Endodermal cell (in vitro differentiated cells): ENCODE measurements at places on chromosomes 5 and 9.

GRCh38 chr5:150161242-150162141 lies 5.1 kb upstream of the CDX1 start:
- peaks cover 23% of the 10 kb centered on the region for H3K27me3 ChIP-seq
- H3K4me3 ChIP-seq, result no peak overlapping the region
- no peak overlapping the region for H3K27ac ChIP-seq
- no peaks in the 10 kb centered on the region for H3K36me3 ChIP-seq

DNA sequence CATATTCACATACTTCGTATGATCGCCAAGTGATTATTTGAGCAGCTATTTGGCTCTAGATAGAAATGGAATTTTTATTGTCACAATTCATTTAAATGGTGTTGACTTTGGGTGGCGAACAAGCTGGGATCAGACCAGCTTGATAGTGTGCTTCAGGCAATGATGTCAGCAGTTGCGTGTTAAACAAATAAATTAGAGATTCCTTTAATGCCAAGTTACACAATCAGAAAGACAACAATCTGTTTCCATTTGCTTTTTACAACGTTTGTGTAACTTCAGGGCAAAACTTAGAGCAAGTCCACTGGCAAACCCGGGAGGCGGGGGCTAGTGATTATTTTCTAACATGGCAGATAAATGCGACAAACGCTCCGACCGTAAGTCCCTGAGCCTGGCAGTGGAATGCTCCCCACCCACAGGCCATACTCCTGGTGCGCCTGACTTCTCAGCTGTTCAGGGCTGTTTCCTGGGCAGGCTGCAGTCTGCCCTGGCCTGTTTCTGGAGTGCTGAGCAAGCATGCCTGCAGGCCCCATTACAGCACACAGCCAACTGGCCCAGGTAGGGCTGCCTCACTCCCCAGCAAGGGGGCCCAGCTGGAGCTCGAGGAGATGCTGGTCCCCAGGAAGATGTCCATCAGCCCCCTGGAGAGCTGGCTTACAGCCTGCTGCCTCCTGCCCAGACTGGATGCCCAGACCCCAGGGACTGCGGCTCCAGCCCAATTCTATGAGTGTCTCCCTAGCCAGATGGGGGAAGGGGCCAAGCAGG lies 88.7 kb downstream of the BASP1 start:
- no peak overlapping the region for H3K4me3 ChIP-seq
- peaks cover 8% of the 10 kb centered on the region for H3K4me1 ChIP-seq
- H3K27ac ChIP-seq, result no peak overlapping the region
- peak; percentile 64 for DNase-seq

DNA sequence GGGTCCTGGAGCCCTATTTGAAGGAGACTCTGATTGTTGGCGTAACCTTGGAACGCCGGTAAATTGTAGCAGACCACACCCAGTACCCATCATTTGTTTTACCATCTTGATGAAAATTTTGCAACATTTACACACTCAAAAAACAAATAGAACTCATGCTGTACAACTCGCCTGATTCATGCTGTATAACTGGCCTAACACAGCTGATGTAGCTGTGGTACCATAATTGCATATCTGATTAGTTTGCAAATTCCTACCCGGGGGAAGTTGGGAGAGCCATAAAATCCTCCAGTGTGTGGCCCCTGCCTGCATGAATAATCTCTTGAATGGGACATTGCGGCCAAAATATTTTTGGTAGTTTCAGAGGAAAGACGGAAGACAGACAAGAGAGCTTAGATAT lies 9.7 kb downstream of the NIPAL4 start:
- no peak overlapping the region for H3K27ac ChIP-seq
- H3K27me3 ChIP-seq, result no peaks in the 10 kb centered on the region
- H3K4me1 ChIP-seq, result no peaks in the 10 kb centered on the region
- DNase-seq, result no peak

GRCh38 chr9:131960851-131961495 lies 118.7 kb downstream of the MED27 start:
- no peaks in the 10 kb centered on the region for H3K27me3 ChIP-seq
- no peak overlapping the region for H3K4me3 ChIP-seq
- DNase-seq, result no peak
- no peaks in the 10 kb centered on the region for H3K36me3 ChIP-seq
- peak overlapping the region; percentile 61 for H3K27ac ChIP-seq

- no peak for DNase-seq
- peaks cover 94% of the 10 kb centered on the region for H3K27me3 ChIP-seq
- peak overlapping the region; percentile 70 for H3K4me3 ChIP-seq
- H3K4me1 ChIP-seq, result peaks cover 6% of the 10 kb centered on the region
- H3K27ac ChIP-seq, result no peak overlapping the region
These were observed 1.2 kb downstream of the IRX1 start for GRCh38 chr5:3596857-3597166.

GRCh38 chr9:24932785-24933184 lies 387.1 kb upstream of the IZUMO3 start:
- H3K4me3 ChIP-seq, result no peak overlapping the region
- H3K27ac ChIP-seq, result no peak overlapping the region
- H3K36me3 ChIP-seq, result no peaks in the 10 kb centered on the region
- H3K4me1 ChIP-seq, result no peaks in the 10 kb centered on the region
- no peaks in the 10 kb centered on the region for H3K27me3 ChIP-seq
- no peak for DNase-seq

GRCh38 chr5:113663879-113664541 lies 150.5 kb downstream of the YTHDC2 start:
- no peaks in the 10 kb centered on the region for H3K36me3 ChIP-seq
- no peak overlapping the region for H3K27ac ChIP-seq
- H3K4me3 ChIP-seq, result no peak overlapping the region
- H3K4me1 ChIP-seq, result no peaks in the 10 kb centered on the region
- H3K27me3 ChIP-seq, result no peaks in the 10 kb centered on the region
- peak; percentile 93 for DNase-seq

DNA sequence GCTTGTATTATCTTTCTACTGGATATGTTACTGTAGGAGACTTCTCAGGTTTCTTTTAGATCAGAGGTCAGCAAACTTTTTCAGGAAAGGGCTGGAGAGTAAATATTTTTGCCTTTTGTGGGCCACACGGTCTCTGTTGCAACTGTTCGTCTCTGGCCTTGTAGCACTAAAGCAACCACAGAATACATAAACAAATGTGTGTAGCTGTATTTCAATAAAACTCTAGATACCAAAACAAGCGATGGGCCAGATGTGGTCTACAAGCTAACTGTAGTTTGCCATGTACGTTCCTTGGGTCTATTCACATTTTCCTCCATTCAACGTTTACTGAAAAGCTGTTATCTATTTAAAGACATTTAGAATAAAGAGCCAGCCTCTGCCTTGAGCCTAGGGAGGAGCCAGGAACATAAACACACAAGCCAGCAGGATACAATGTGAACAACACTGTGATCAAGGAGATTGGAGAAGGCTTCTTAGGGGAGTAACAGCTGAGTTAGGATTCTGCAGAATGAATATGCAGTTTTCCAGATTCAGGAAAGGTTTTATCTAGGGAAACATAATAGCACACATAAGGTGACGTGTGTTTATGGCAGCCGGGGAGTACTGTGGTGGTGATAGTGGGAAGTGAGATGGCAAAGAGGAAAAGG lies 33.0 kb upstream of the HOMER1 start:
- H3K36me3 ChIP-seq, result no peaks in the 10 kb centered on the region
- H3K27ac ChIP-seq, result no peak overlapping the region
- DNase-seq, result no peak

GRCh38 chr5:68420476-68421344 lies 205.2 kb downstream of the PIK3R1 start:
- no peak for DNase-seq
- H3K4me3 ChIP-seq, result no peak overlapping the region
- peaks cover 12% of the 10 kb centered on the region for H3K4me1 ChIP-seq
- H3K27me3 ChIP-seq, result no peaks in the 10 kb centered on the region
- H3K36me3 ChIP-seq, result no peaks in the 10 kb centered on the region
- H3K27ac ChIP-seq, result no peak overlapping the region

DNA sequence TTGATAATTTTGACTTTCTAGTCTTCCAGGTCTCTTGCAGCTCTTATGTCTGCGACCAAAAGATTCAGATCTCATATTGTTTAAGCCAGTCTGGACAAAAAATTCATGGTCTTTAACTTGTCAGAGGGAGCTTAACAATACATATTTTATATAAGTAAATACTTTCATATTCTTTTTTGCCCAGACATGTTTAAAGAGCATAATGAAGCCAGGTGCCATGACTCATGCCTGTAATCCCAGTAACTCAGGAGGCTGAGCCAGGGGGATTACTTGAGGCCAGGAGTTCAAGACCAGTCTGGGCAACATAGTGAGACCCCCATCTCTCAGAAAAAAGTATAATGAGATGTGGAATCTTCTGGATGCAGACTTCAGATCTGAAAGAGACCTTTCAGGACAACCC lies 69.8 kb downstream of the JMY start:
- no peak overlapping the region for H3K27ac ChIP-seq
- no peaks in the 10 kb centered on the region for H3K4me1 ChIP-seq
- no peak for DNase-seq
- H3K27me3 ChIP-seq, result no peaks in the 10 kb centered on the region

DNA sequence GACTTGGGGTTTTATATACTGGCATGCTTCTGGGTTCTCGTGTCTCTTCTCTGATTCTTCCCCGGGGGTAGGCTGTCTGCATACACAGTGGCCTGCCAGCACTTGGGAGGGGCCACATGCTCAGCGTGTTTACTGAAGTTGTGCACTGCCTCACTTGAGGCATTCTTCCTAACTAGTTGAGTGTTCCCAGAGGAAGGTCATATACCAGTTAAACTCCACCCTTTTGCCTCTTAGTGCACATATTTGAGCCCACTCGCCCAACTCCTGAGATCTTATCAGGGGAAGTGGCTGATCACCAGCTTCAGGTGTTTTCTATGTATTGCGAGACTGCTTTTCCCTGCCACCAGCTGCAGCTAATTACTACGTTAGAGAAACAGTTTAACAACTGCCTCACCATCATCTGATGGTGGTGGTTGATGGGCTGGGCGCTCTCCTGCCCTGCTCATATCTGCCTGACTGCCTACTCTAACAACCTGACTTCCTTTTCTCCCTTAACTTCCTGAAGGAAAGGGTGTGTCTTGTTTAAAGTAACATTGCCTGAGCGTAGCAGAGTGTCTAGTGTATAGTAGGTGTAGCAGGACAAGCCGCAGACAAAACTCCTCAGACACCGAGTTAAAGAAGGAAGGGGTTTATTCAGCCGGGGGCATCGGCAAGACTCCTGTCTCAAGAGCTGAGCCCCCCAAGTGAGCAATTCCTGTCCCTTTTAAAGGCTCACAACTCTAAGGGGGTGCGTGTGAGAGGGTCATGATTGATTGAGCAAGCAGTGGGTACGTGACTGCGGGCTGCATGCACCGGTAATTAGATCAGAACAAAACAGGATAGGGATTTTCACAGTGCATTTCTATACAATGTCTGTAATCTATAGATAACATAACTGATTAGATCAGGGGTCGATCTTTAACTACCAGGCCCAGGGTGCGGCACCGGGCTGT lies 60.1 kb upstream of the CLINT1 start:
- H3K27me3 ChIP-seq, result no peaks in the 10 kb centered on the region
- no peak for DNase-seq

DNA sequence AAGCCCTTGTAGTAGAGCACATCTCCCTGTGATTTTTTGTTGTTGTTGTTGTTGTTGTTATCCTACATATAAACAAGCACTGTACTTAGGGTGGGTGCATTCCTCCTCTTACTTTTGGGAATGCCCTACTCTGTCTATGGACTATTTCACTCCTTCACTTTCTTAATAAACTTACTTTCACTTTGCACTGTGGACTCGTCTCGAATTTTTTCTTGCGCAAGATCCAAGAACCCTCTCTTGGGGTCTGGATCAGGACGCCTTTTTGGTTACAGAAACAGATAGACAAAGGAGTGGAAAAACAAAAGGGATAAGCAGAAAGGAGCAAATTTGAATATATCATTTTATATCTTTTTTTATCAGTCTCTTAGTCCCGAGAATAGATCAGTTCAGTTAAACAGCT lies 14.4 kb upstream of the PAIP1 start:
- no peak overlapping the region for H3K4me3 ChIP-seq
- no peaks in the 10 kb centered on the region for H3K4me1 ChIP-seq
- no peak for DNase-seq
- H3K36me3 ChIP-seq, result no peaks in the 10 kb centered on the region

- H3K4me1 ChIP-seq, result no peaks in the 10 kb centered on the region
- DNase-seq, result no peak
- no peak overlapping the region for H3K4me3 ChIP-seq
- peaks cover 9% of the 10 kb centered on the region for H3K36me3 ChIP-seq
- H3K27me3 ChIP-seq, result no peaks in the 10 kb centered on the region
These were observed 2.2 kb downstream of the GPX3 start for GRCh38 chr5:151022511-151023018.

DNA sequence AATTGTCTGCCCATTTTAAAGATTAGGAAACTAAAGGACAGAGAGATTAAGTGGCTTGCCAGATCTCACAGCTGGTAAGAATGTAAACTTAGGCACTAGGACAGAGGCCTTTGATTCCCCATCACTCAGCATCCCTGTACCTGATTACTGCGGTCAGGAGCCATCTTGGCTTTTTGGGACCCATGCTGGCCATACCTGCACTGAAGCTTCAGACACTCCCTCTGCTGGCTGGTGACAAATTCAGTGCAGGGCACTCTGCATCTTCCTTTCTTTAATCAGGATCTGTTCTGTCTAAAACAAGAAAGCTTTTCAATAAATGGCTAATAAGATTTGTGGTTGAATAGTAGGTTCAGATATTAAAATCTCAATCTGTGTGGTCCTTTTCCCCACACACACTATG lies 215.5 kb upstream of the RORB start:
- H3K27me3 ChIP-seq, result no peaks in the 10 kb centered on the region
- no peak overlapping the region for H3K27ac ChIP-seq
- H3K4me1 ChIP-seq, result no peaks in the 10 kb centered on the region
- no peaks in the 10 kb centered on the region for H3K36me3 ChIP-seq
- DNase-seq, result peak; percentile 75

- H3K4me3 ChIP-seq, result no peak overlapping the region
- H3K36me3 ChIP-seq, result no peaks in the 10 kb centered on the region
- DNase-seq, result peak; percentile 79
These were observed 49.0 kb upstream of the DPYSL3 start for GRCh38 chr5:147558826-147559225.

DNA sequence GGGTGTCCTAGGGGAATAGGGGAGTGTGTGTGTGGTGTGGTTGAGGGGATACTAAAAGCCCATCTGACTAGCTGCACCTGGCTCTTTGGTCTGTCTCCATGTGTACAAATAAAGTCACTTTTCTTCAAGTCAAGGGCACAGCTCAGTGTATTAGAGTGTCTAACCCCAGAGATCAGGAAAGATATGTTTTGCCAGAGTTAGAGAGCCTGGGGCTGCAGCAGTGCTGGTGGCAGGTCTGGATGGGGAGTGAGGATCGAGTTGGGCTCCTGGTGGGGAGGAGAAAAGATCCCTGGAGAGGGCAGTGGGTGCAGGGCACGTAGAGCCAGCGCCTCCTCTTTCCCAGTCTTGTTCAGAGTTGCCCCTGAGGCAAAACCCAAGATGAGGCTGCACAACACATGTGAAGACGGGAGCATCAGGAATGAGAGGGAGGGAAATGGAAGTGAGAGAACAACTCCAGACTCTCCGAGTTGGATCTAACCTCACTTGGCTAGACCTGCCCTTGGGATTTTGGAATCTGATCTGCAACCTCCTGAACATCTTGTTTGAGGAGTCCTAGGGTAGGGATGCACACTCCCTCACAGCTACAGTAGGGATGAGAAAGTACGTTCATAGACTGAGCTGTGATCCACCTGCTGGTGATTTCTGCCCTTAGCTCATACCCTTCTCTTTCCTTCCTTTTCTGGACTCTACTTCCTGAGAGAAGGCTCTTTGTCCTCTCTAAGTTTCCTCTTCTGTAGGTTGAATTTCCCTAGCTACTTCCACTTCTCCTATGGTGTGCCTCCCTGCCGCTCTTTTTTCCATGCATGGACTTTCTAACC lies 309.9 kb downstream of the ZSWIM6 start:
- no peak overlapping the region for H3K27ac ChIP-seq
- H3K4me3 ChIP-seq, result no peak overlapping the region
- no peaks in the 10 kb centered on the region for H3K27me3 ChIP-seq
- H3K36me3 ChIP-seq, result no peaks in the 10 kb centered on the region
- no peak for DNase-seq
